ENCODE measurements at places on chromosomes 7 and 10. TPM values are rescaled to one million over a fixed set of nuclear protein-coding genes. Genes with fewer than 3 reads are reported as not detected.

DNA sequence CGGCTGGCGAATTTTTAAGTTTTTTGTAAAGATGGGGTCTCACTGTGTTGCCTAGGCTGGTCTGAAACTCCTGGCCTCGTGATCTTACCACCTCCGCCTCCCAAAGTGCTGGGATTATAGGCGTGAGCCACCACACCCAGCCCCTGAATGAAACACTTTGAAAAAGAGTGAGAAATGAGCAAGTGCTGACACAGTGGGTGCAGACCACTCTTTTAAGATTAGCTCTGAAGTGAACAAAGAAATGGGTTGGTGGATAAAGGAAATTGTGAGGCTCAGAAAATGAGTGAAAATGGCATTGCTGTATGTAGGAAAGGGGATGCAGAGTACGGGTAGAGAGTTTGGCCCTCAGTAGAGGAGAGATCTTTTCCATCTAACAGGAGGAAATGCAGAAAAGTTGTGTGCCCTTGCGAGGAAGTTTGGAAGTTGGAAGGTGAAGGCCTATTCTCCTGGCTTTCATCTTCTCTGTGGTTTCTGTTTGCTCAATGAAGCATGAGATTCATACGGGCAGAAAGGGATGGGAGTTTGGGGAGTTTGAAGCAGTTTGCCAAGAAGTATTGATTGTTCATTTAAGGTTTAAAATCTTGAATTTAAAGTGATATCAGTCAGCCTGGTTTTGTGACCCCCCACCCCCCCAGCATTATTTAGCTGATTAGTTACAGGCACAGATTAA lies 11.0 kb downstream of the MAPK8 start:
- DNase-seq, result no peak

ADCY1 gene
- 17.0 TPM for total RNA-seq

MMP21 gene
- total RNA-seq, result not detected

GRCh38 chr10:48957361-48958151 lies 17.9 kb upstream of the LRRC18 start:
- DNase-seq, result no peak

- no peak for DNase-seq
Measured at GRCh38 chr10:15342970-15343369, 28.1 kb downstream of the FAM171A1 start.

GRCh38 chr10:101123085-101123814 lies 7.8 kb upstream of the TLX1 start:
- no peak for DNase-seq

GRCh38 chr7:16940776-16941175 lies 59.0 kb upstream of the AGR3 start:
- DNase-seq, result no peak

CALCR gene
- total RNA-seq, result not detected

- DNase-seq, result no peak
Measured at GRCh38 chr10:6607182-6607581, 27.1 kb upstream of the PRKCQ start.

CXCL12 gene
- 6.9 TPM for total RNA-seq

DNA sequence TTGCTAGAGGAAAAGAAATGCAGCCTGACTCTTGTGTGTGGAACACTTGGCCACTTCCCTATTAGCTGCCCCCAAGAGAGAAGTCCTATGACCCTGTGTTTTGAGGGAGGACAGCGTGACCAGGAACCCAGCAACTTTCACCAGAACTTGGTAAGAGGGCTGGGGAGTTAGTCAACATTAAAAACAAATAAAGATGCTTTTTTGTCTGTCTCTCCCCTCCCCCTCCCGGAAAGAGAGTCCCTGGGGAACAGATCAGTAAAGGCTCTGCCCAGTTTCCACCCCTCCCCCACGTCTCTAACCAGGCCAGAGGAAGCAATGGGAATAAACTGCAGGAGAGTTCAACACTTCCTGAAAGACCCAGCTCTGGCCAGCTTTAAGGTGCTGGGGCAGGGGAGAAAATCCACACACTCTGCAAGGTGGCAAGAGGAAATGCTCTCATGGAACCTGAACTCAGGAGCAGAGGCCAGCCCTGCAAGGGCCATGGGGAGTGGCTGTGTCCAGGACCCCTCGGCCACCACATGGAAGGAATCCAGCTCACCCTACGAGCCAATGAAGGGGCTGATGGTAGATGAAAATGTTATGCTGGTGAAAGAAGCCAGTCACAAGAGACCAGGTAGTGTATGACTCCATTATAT lies 21.5 kb downstream of the SH3PXD2A start:
- DNase-seq, result no peak

HECW1 gene
- total RNA-seq, result 10.3 TPM

- DNase-seq, result no peak
Measured at GRCh38 chr7:90303241-90303640, 17.9 kb downstream of the FAM237B start.

GRCh38 chr7:50603287-50603686 lies 38.1 kb upstream of the DDC start:
- DNase-seq, result no peak

KIF11 gene
- total RNA-seq, result 5.5 TPM

PYROXD2 gene
- total RNA-seq, result 15.0 TPM
